CD4-positive, alpha-beta T cell treated with Interleukin-1 beta for 1 hour (primary cell): ENCODE measurements at places on chromosomes 12 and 14.

DNA sequence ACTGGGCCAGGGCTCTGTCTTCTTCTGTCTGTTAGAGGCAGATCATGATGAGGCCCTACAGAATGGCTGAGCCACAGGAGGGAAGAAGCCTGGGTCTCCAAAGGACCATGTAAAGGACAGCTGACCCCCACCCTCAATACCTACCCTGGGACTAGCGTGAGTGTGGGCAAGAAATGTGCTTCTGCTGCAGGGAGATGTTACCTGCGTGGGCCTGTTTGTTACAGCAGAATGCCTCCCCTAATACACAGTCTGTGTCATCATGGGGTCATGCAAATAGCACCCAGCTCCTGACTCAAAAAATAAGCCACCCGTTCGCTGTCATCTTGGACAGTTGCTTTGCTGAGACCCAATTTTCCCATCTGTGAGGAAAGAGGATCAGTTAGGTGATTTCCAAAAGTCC, 90.6 kb downstream of the CALM1 start:
- DNase-seq = no peak

DNA sequence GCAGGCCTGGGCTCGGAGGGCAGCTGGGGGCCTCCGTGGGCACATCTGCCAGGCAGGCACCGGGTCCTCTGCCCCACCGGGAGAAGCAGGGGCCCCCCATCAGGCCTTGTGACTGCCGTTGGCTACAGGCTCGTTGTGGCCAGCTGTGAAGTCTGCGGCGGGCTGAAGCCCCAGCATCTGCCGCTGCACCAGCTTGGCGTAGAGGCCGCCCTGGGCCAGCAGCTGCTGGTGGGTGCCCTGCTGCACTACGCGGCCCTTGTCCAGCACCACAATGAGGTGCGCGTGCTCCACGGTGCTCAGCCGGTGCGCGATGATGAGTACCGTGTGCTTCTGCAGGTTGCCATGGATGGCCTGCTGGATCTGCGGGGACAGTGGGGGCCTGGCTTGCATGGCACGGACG, 33.9 kb upstream of the VPS37B start:
- DNase-seq = no peak

GRCh38 chr12:79373896-79374499, 316.8 kb downstream of the PAWR start:
- no peak for DNase-seq

- no peak for DNase-seq
Observed at GRCh38 chr12:128662101-128662500, 161.7 kb downstream of the SLC15A4 start.

DNA sequence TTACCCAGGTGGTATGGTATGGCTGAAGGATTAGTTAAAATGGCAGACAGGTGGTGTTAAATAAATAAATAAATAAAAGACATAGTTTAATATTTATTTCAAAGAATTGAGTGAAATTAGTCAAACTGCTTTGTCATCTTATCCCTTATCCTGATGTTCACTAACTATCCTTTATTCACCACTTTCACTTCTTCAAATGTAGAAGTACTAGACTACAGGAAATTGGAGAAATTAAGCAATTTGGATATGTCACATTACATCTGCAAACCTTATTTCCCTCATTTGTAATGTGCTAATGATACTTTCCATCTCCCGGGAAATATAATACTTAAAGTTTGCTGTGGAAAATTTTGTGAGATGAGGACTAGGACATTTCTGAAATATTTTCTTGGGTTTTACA, 1195.7 kb downstream of the LRFN5 start:
- DNase-seq = no peak

DNA sequence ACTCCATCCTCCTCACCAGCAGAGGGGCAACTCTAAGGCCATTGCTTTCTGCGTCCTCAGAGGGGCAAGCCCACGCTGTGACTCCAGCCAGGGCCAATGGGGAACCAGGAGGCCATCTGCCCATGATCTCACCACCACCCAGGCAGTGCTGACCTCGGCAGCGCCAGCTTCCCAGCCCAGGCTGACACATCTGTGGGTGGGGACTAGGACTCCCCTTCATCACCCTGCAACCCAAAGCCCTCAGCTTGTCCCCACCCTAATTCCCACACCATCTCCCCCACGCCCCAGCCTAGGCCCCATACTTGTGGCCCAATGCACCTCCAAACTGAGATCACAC, 58.6 kb downstream of the VWF start:
- no peak for DNase-seq

DNA sequence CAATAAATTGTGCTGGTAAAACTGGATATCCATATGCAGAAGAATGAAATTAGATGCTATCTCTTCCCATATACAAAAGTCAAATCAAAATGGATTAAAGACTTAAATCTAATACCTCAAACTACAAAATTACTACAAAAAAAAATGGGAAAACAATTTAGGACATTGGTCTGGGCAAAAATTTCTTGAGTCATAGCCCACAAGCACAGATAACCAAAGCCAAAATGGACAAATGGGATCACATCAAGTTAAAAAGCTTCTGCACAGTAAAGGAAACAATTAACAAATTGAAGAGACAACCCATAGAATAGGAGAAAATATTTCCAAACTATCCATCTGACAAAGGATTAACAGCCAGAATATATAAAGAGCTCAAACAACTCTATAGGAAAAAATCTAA, 264.6 kb downstream of the NUAK1 start:
- DNase-seq = no peak

DNA sequence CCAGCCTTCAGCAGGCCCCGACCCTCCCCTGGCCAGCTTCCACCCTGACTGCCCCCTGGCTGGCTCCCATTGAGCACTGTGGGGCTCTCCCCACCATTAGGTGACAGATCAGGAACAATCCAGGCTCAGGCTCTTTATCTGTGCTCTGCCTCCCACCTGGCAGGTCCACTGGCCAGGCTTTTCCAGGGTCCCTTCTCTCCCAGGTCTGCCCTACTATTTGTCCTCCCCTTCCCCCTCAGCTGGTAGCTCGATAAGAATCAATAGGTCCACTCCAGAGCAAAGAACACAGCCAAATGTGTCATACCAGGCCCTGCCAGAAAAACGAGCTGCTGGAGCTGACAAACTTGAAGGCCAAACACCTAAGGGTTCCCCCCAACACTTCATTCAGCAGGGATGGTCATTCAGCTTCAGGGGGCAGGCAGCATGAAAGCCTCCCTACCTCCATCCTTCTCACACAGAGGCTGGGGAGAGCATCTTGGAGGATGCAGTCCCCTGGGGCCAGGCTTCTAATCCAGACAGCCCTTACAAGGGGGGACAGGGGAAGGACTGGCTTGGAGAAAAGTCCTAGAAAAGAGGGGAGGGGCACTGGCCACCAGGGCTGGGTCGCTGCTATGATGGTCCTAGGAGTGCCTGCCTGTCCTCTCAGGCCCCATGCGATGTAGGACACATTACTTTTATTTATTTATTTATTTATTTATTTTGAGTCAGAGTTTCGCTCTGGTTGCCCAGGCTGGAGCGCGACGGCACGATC, 1.9 kb upstream of the KRT18 start:
- no peak for DNase-seq

DNA sequence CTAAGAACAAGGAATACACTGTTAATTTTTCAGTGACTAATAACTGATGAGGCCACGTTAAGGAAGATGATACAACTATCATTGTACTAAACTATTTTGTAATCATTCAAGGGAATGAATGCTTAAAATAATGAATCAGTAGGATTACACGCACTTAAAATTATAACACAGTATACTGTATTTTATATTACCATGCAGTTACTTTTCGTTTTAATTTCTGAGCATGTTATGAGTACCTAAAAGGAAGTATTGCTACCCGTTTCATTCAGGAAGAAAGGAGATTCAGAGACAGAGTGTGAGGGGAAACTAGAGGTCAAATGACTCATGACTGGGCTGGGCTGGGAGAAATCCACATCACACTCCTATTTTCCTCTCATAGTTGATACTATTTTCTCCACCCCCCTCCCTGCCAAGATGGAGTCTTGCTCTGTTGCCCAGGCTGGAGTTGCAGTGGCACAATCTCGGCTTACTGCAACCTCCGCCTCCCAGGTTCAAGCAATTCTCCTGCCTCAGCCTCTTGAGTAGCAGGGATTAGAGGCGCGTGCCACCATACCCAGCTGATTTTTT, 202.0 kb downstream of the PPM1H start:
- no peak for DNase-seq
